Right lobe of liver (tissue), 6 donors: ENCODE measurements at places on chromosomes 1 and 21. TPM values are rescaled to one million over a fixed set of nuclear protein-coding genes. Genes with fewer than 3 reads are reported as not detected.

NCAM2 gene
- total RNA-seq: not detected

FMO4 gene
- total RNA-seq: 22.1 TPM

IRF6 gene
- total RNA-seq: 33.9 TPM

AIRE gene
- total RNA-seq: not detected

CASZ1 gene
- 4.6 TPM for total RNA-seq

CD34 gene
- total RNA-seq: 1.7 TPM

CD247 gene
- 0.56 TPM for total RNA-seq

GRCh38 chr1:41776891-41777441, 141.8 kb downstream of the HIVEP3 start:
- peak; percentile 82 for DNase-seq

GRCh38 chr1:245516284-245516759, 361.5 kb downstream of the KIF26B start:
- no peak for DNase-seq

- DNase-seq: no peak
Measured at GRCh38 chr1:227395426-227396028, 77.2 kb upstream of the CDC42BPA start.

DNA sequence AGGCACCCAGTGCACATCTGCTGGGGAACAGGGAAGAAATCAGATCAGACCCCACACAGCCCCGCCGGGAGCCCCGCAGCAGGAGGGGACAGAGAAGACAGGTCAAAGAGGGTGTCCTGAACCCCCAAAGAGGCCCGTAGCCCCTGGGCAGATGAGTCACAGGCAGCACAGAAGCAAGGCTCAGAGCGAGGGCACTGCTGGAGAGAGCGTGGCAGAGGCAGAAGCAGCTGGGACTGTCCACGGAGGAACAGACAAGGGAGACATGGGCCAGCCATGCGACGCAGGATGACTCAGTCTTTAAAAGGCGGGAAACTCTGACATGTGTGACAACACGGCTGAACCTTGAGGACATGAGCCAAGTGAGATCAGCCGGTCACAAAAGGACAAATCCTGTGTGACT, 14.5 kb upstream of the PRDM16 start:
- DNase-seq: no peak

DNA sequence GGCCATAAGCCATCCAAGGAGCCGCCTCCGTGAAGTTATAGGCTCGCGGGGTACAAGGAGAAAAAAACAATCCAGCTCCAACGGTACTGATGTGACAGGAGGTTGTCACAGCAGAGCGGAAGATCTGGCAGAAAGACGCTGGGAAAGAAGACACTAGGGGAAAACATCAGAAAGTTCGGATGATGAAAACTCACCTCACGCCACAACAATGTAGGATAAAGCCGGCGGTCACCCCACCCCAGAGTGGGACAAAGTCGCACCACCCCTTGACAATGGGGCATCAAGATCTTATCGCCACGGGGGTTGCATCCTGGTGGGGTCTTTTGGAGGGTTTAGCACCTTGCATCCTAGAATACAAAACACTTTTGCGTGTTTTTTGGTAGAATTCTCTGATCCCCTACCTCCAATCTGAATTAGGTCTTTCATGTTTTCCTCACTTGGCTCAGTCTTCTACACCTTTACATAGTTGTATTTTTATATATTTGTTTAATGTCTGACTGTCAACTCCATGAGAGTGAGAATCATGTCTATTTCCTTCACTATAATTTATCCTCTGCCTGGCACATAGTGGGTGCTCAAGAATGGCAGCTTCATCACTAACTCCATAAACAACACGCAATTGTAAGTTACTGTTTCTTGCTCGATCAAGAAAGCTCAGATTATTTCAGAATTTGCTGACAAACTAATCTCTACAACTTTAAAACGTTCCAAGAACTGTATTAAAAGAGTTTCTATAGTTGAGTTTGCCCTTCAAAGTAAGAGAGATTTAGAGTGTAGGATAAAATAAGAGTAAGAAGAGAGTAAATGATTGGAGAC, 611 bp upstream of the ZSWIM5 start:
- DNase-seq: no peak

GRCh38 chr1:66359269-66359668, 174.7 kb upstream of the SGIP1 start:
- no peak for DNase-seq

- no peak for DNase-seq
Measured at GRCh38 chr1:200888349-200888838, 6.3 kb upstream of the INAVA start.

DNA sequence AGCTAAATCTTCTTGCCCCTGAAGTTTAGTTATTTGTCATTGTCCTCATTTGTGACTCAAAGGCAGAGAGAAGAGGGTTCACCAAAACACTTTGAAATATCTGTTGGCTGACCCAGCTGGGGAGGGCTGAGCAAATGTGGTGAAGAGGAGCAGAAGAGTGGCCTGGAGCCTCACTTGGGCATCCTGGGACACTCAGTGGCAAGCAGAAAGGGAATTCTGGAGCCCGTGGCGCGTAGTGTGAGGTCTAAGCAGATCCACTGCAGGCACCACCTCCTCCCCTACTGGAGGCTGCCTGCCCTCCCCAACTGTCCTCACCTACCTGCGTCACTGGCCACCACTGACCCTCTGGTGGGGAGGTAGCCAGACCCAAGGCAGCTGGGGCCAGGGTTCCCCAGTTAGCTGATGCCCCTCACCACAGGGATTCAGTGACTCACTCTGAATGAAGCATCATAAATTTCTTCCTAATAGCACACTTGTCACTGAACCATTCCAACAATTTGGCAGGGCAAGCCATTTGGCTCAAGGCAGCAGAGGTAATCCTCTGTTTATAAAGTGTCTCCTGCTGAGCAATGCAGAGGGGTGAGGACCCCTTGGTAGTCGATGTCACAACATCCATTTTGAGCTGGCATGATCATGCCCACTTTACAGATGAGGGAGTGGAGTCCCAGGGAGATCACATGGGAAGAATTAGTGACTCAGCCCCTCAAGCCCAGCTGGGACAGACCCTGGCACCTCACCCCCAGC, 80.3 kb downstream of the NENF start:
- DNase-seq: no peak

DNA sequence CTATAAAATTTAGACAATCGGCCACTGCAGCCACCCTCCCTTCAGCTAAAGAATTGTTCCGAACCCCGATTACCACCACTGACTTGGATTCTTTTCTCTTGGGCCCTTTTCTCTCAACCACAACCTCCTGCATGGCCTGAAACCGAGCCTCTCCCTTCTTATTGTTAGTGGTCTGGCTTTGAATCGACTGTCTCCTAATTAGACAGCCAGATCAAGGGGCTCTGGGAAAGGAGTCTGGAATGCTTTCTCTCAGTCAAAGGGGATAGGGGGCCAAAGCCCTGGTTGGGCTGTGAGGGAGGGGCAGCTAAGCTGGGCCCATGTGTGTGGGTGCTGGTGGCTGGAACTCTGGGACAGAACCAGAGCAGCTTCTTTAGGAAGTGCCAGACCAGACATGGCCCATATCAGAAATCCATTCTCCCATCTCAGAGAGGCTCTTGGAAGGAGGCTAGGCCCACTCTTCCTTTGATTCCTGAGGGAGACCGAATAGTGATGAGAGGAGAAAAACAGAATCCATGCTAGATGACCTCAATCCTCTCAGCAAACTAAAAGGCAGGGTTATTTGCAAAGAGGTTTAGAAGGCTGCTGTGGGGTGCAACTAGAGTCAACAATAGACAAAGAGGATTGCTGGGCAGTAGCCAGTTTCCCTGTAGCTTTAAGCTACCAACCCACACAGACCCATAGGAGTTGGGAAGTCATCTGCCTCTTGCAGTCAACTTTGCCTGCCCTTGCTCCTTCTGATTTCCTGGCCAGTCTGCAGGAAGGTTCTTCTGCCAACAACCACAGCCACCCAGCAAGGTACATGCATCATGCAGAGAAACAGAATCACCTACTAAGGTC, 117.6 kb downstream of the AK5 start:
- no peak for DNase-seq

- DNase-seq: peak; percentile 34
Measured at GRCh38 chr1:26697431-26697977, 1.7 kb downstream of the ARID1A start.

- peak; percentile 89 for DNase-seq
Measured at GRCh38 chr1:33633019-33633801, 160.8 kb downstream of the ZSCAN20 start.

- no peak for DNase-seq
Measured at GRCh38 chr1:151713874-151714273, 2.7 kb downstream of the CELF3 start.

DNA sequence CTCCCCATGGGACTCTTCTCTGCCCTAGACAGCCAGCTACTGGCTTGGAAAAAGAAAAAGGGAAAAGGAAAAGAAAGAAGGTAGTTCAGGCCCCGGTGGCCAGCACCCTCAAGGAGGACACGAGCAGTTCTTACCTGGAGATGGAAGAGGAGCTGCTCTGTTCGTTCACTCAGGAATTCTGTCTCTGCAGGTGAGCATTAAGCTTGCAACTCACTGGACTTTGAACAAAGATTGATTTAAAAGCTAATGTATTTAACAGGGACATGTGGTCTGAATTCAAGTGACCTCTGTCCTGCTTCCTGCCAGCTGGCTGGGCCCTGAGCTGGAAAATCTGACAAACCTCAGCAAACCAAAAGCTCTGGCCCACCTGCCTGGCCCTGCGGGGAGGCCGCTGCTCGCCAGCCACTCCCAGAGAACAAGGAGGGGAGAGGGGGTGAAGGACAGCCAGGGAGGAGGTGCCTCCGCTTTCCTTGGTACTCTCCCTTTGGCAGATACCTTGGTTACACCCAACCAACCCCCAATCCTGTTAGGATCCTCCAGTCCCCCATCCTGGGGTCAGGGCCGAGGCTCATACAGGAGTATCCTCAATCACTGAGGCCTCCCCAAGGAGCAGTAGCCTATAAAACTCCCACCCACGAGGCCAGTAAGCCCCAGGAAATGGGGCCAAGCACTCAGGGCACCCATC, at the start of gene PDZK1:
TSS of gene PDZK1 (minus strand) at position 186 of the 685 bp plus-strand sequence. CDS start 19,347 bp downstream, outside the sequence.
- DNase-seq: peak; percentile 93

DNA sequence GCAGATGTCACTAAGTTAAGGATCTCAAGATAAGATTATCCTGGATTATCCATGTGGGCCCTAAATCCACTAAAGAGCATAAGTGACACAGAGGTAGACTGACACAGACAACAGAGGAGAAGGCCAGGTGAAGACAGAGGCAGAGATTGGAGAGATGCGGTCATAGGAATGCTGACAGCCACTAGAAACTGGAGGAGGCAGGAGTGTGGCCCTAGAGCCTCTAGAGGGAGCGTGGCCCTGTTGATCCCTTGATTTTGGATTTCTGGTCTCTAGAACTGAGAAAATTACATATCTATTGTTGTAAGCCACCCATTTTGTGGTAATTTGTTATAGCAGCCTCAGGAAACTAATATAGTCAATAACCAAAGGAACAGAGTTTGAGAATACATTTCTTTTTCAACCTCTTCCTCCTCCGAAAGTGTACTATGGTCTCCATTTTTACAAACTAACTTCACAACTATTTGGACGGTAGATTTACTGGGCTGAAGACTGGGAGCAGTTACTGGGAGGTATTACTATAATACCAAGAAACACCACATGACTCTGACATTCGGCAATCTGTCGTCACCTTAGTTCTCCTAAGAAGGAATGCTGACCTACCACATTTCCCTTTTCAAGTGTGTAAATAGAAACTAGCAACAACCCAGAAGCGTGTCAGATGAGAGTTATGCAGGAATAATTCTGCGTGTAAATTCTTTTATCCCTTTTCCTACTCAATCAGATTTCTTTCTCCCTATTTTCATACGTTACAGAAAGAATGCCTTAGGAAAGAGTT, 116.0 kb upstream of the ZNHIT6 start:
- DNase-seq: no peak

DNA sequence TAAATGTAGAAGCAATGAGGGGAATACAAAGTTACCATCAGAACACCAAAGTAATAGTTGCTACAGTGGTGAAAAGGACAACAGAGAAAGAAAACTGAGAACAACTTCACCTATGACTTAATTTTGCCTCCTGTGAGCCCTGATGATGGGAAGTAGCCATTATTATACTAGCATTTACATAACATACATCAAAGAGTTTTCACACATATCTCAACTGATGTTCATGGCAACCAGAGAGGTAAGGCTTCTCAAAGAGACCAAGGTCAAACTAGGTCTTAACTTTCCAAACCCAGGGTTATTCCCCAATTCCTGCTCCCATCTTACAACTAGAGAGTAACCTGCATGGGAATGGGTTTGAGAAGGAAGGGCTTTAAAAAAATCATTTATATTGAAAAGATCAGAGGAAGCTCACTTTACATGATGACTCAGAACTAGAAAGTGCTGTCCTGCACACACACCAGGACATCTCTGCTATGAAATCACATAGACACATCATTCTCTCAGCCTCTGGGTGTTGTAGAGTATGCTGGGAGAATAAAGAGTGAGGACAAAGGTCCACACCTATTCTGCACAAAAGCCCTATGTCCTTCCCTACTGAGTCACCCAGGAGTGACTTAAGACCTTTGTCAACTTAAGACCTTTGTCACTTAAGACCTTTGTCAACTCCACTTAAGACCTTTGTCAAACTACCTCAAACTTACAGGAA, 179.7 kb downstream of the TNFSF18 start:
- DNase-seq: no peak

GRCh38 chr1:62103846-62104245, 90.8 kb upstream of the L1TD1 start:
- DNase-seq: no peak
